ENCODE measurements at places on chromosomes 13 and 19.

GRCh38 chr19:48419158-48419920, 25.9 kb downstream of the GRIN2D start:
- peaks cover 10% of the 10 kb centered on the region for H3K27me3 ChIP-seq
- H3K36me3 ChIP-seq = no peaks in the 10 kb centered on the region
- H3K4me1 ChIP-seq = peaks cover 20% of the 10 kb centered on the region
- peak overlapping the region; percentile 67 for H3K4me3 ChIP-seq
- peak overlapping the region; percentile 93 for H3K27ac ChIP-seq
- DNase-seq = peak; percentile 67

GRCh38 chr19:42064432-42064831, 5.6 kb downstream of the GRIK5 start:
- no peaks in the 10 kb centered on the region for H3K36me3 ChIP-seq
- H3K4me3 ChIP-seq = no peak overlapping the region
- H3K27me3 ChIP-seq = no peaks in the 10 kb centered on the region
- no peak overlapping the region for H3K27ac ChIP-seq
- DNase-seq = no peak

DNA sequence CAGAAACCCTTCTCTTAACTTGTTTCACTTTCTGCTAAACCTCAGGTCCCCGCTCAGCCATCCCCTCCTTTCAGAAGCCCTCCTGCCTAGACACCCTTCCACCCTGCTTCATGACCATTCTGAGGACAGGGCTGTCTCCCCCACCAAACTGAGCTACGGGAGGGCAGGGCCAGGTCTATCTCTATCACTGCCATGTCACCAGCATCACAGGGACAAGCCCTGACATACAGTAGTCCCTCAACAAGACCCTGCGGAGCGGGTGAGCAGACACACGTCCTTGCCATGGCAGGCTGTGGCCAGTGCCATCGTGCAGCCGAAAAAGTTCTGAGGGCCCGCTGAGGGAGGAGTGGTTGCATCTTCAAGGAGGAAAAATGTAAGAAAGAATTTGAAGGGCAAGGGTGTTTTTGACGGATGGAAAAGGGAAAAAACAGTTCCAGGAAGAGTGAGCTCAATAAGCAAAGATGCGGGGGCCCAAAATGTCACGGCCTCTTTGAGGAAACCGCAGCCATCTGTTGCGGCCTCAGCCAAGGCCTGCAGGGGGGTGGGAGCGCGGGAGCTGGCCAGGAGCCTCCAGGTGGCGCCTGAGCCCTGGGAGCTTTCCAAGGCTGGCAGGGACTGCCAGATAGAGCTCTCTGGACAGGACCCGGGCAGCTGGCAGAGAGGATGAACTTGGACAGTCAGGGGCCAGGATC, 8.1 kb downstream of the PTGIR start:
- peak overlapping the region; percentile 100 for H3K27ac ChIP-seq
- peaks cover 53% of the 10 kb centered on the region for H3K36me3 ChIP-seq
- H3K4me3 ChIP-seq = peak overlapping the region; percentile 81
- no peaks in the 10 kb centered on the region for H3K27me3 ChIP-seq
- no peak for DNase-seq

GRCh38 chr13:101706651-101707050, 254.2 kb downstream of the ITGBL1 start:
- no peak overlapping the region for H3K27ac ChIP-seq
- no peak overlapping the region for H3K4me3 ChIP-seq
- no peak for DNase-seq
- H3K4me1 ChIP-seq = peaks cover 4% of the 10 kb centered on the region

GRCh38 chr13:100106705-100107104, 17.8 kb downstream of the PCCA start:
- no peaks in the 10 kb centered on the region for H3K27me3 ChIP-seq
- no peaks in the 10 kb centered on the region for H3K36me3 ChIP-seq
- no peak for DNase-seq
- no peak overlapping the region for H3K4me3 ChIP-seq
- H3K27ac ChIP-seq = no peak overlapping the region

DNA sequence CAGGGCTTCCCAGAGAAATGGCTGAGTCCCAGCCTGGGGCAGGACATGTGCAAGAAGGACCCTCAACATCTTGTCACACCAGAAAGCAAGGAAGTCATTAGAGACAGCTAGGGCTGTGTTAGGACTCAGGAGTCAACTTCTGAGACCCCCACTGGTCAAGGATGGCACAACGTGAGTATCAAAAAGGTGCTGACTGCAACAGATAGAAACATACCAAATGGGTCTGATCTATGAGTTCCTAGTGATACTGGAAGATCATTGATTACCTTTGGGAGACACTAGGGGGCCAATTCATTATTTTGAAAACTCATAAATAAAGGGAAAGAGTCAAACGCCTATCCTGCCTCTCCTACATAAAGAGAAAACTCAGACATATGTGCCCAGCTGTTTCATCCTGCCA, 73.5 kb upstream of the GJB6 start:
- no peaks in the 10 kb centered on the region for H3K36me3 ChIP-seq
- H3K4me1 ChIP-seq = no peaks in the 10 kb centered on the region
- H3K27me3 ChIP-seq = peaks cover 37% of the 10 kb centered on the region
- no peak overlapping the region for H3K4me3 ChIP-seq
- no peak for DNase-seq

GRCh38 chr13:75633285-75633684, 2.8 kb upstream of the LMO7 start:
- DNase-seq = no peak
- H3K4me3 ChIP-seq = peak overlapping the region; percentile 23
- peaks cover 22% of the 10 kb centered on the region for H3K27me3 ChIP-seq
- H3K27ac ChIP-seq = no peak overlapping the region
- H3K4me1 ChIP-seq = peaks cover 11% of the 10 kb centered on the region
- H3K36me3 ChIP-seq = no peaks in the 10 kb centered on the region

GRCh38 chr13:21661097-21661909, 9.6 kb upstream of the FGF9 start:
- H3K4me1 ChIP-seq = no peaks in the 10 kb centered on the region
- DNase-seq = no peak
- no peak overlapping the region for H3K4me3 ChIP-seq
- H3K36me3 ChIP-seq = no peaks in the 10 kb centered on the region

DNA sequence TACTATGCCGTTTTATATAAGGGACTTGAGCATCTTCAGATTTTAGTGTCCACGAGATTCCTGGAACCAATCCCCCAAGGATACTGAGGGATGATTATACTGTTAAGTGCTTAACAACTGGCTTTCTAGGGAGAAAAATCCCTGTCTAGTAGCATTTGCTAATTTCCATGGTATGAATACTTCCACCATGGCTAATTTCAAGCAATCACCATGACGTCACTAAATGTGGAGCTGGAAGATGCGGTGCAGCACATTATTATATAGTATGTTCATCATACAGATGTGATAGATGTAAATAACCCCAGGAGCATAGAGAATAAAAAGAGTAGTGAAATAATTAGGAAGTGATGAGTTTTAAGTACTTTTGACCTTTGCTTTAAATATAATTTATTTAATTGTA, 72.7 kb downstream of the SIAH3 start:
- H3K4me1 ChIP-seq = no peaks in the 10 kb centered on the region
- H3K27ac ChIP-seq = no peak overlapping the region
- H3K4me3 ChIP-seq = no peak overlapping the region

- H3K27me3 ChIP-seq = no peaks in the 10 kb centered on the region
- DNase-seq = no peak
- H3K36me3 ChIP-seq = no peaks in the 10 kb centered on the region
- no peak overlapping the region for H3K27ac ChIP-seq
- H3K4me1 ChIP-seq = no peaks in the 10 kb centered on the region
- no peak overlapping the region for H3K4me3 ChIP-seq
Measured at GRCh38 chr13:35057858-35058257, 115.8 kb downstream of the NBEA start.

- H3K27ac ChIP-seq = no peak overlapping the region
- H3K4me3 ChIP-seq = no peak overlapping the region
- H3K36me3 ChIP-seq = no peaks in the 10 kb centered on the region
- no peak for DNase-seq
- H3K4me1 ChIP-seq = no peaks in the 10 kb centered on the region
Measured at GRCh38 chr13:90321281-90321931, 1026.1 kb upstream of the MIR17HG start.

GRCh38 chr13:66775196-66775595, 454.9 kb downstream of the PCDH9 start:
- H3K4me1 ChIP-seq = no peaks in the 10 kb centered on the region
- DNase-seq = no peak
- H3K4me3 ChIP-seq = no peak overlapping the region
- H3K27me3 ChIP-seq = no peaks in the 10 kb centered on the region
- no peaks in the 10 kb centered on the region for H3K36me3 ChIP-seq

DNA sequence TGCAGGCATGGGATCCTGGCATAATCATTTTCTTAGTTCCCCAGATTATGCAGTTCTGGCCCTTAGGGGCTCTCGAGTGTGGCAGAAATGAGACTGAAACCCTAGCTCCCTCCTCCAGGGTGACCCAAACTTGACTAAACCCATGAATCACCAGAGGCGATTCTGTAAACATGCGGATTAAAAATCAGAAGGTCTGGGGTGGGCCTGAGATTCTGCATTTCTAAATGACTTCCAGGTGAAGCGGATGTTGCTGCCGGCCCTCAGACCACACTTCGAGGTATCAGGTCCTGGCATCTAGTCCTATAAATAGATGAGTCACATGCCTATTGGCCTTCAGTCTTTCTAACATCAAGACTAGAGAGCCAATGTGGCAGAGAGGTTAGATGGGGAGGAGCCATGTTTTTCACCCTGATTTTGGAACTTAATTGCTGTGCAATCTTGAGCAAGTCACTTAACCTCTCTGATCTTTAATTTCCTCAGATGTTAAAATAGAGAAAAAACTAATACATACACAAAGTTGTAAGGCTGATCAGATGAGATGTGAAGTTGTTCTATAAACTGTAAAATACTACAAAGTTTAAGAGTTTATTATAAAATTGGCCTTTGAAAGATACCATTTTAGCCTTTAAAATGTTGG, 431.2 kb downstream of the FOXO1 start:
- H3K4me3 ChIP-seq = no peak overlapping the region
- peaks cover 9% of the 10 kb centered on the region for H3K4me1 ChIP-seq
- no peak for DNase-seq
- no peaks in the 10 kb centered on the region for H3K36me3 ChIP-seq

DNA sequence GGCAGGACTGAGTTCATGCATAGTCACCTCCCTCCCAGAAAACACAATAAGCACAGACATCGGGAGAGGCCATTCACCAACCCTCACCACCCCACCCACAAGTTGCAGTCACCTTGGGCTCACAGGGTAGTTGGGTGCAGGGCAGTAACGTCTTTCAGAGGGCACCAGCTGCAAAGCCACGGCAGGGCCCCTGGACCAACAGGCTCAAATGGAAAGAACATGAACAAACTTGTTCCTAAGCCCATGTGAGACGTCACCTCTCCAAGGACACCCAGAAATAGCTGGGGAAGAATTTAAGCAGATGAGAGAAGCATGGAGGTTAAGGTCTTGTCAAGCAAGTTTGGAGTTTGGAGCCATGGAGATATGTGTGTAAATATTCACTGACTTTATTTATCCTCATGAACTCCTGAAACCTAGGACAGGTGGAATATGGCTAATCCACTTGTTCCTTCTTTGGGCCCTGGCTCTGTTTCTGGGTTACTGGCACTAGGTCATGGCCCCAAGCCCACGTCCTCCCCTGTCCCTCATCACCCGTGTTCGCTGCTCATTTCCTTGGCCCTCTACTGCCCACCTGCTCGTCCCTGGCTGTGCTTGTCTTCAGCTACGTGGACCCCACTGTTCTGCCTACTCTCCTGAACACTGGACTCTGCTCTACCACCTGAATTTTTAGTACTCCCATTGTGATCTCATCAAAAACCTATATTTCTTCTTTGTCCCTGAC, 40.4 kb downstream of the SACS start:
- no peak overlapping the region for H3K4me3 ChIP-seq
- no peak overlapping the region for H3K27ac ChIP-seq
- peaks cover 4% of the 10 kb centered on the region for H3K4me1 ChIP-seq
- H3K27me3 ChIP-seq = peaks cover 2% of the 10 kb centered on the region

- H3K27me3 ChIP-seq = no peaks in the 10 kb centered on the region
- H3K4me1 ChIP-seq = no peaks in the 10 kb centered on the region
- H3K4me3 ChIP-seq = no peak overlapping the region
Measured at GRCh38 chr13:47066226-47066625, 169.4 kb upstream of the HTR2A start.

DNA sequence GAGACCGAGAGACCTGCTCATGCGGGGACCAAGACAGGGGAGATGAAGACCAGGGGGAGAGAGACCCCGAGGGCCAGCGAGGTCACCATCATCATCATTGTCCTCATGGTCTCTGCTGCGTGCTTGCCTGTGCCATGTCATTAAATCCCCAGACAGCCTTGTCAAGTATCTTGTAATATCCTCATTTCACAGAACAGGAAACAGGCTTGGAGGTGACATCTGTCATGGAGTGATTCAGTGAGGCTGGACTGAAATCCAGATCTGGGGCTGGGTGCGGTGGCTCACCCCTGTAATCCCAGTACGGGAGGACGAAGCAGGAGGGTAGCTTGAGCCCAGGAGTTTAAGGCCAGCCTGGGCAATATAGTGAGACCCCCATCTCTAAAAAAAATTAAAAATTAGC, 5.9 kb upstream of the NANOS2 start:
- no peak overlapping the region for H3K27ac ChIP-seq

GRCh38 chr13:48775804-48776203, 122.1 kb downstream of the CYSLTR2 start:
- DNase-seq = no peak
- no peaks in the 10 kb centered on the region for H3K36me3 ChIP-seq
- H3K4me1 ChIP-seq = peaks cover 4% of the 10 kb centered on the region
- no peak overlapping the region for H3K4me3 ChIP-seq
- H3K27me3 ChIP-seq = peaks cover 17% of the 10 kb centered on the region

DNA sequence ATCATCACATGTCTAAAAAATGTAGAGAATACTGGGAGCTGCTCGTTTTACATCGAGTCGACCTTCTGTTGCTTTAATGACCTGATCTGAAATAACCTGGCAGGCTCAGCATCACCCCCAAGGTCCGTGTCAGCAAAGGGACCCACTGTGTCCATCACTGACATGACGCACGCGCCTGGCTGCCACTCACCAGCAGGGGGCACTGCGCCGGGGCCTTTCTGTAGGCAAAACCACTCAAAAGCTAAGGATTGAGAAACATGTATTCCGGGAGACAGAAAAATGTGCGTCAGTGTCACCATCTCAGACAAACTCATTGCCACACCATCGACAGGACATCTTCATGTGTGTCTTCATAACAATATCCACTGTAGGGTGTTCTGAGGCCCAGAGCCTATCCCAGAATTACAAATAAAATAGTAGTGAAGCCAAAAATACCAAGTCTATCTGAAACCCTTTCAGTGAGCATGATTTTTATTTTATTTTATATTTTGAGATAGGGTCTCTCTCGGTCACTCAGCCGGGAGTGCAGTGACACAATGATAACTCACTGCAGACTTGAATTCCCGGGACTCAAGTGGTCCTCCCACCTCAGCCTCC, 130.3 kb upstream of the LSM14A start:
- peak; percentile 51 for DNase-seq
- H3K4me1 ChIP-seq = no peaks in the 10 kb centered on the region
- H3K36me3 ChIP-seq = no peaks in the 10 kb centered on the region
- H3K4me3 ChIP-seq = no peak overlapping the region

DNA sequence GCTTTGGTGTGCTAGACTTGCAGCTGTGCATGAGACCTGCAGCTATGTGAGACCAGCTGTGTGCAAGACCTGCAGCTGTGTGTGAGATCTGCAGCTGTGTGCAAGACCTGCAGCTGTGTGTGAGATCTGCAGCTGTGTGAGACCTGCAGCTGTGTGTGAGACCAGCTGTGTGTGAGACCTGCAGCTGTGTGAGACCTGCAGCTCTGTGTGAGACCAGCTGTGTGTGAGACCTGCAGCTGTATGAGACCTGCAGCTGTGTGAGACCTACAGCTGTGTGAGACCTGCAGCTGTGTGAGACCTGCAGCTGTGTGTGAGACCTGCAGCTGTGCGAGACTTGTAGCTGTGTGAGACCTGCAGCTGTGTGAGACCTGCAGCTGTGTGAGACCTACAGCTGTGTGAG, 6.7 kb upstream of the DCUN1D2 start:
- peaks cover 29% of the 10 kb centered on the region for H3K4me1 ChIP-seq
- peaks cover 59% of the 10 kb centered on the region for H3K36me3 ChIP-seq
- no peak for DNase-seq
- H3K27me3 ChIP-seq = no peaks in the 10 kb centered on the region
- no peak overlapping the region for H3K27ac ChIP-seq
